CD4-positive, CD25-positive, alpha-beta regulatory T cell (primary cell): ENCODE measurements at places on chromosomes 11 and 22.

DNA sequence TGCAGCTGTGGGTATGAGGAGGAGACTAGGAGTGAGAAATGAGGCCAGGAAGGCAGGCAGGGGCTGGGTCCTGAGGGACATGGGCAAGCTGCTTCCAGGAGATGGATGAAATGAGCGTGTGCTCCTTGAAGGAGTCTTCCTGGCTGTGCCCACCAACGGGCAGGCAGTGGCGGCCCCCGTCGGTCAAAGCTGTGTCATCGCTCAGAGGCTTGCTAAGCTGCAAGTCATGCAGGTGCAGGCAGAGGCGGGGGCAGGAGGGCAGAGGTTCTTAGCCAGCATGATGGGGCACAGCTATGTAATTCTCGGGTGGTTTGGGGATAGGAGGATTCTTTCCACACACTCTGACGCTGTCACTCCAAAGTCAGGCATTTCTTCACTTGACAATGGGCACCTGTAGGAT lies 12.5 kb upstream of the PEX26 start:
- H3K36me3 ChIP-seq, result no peaks in the 10 kb centered on the region
- H3K27ac ChIP-seq, result no peak overlapping the region
- H3K4me1 ChIP-seq, result no peaks in the 10 kb centered on the region
- no peak for DNase-seq
- H3K27me3 ChIP-seq, result peaks cover 23% of the 10 kb centered on the region

DNA sequence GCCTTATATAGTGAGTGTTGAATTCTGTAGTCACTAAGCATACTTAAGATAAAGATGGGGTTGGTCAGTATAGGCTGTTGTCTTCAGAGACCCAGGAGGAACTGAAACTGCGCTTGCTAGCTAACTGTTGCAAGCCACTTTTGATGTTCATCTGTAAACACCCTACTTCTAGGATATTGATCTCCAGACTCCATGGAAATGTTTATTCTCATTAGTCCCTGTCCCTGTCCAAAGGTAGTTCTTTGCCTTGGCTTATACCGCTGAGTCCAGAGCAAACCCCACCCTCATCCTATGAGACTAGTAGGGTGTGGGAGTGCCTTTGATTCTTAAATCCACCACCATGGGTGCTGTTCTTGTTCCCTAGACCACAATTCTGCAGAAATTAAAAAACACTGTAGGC lies 36.4 kb downstream of the DEPDC5 start:
- no peak for DNase-seq
- H3K4me3 ChIP-seq, result no peak overlapping the region
- no peaks in the 10 kb centered on the region for H3K4me1 ChIP-seq
- no peaks in the 10 kb centered on the region for H3K27me3 ChIP-seq

- no peaks in the 10 kb centered on the region for H3K27me3 ChIP-seq
- no peaks in the 10 kb centered on the region for H3K36me3 ChIP-seq
- no peak overlapping the region for H3K4me3 ChIP-seq
- no peak overlapping the region for H3K27ac ChIP-seq
Measured at GRCh38 chr11:106304274-106304673, 226.8 kb downstream of the AASDHPPT start.

DNA sequence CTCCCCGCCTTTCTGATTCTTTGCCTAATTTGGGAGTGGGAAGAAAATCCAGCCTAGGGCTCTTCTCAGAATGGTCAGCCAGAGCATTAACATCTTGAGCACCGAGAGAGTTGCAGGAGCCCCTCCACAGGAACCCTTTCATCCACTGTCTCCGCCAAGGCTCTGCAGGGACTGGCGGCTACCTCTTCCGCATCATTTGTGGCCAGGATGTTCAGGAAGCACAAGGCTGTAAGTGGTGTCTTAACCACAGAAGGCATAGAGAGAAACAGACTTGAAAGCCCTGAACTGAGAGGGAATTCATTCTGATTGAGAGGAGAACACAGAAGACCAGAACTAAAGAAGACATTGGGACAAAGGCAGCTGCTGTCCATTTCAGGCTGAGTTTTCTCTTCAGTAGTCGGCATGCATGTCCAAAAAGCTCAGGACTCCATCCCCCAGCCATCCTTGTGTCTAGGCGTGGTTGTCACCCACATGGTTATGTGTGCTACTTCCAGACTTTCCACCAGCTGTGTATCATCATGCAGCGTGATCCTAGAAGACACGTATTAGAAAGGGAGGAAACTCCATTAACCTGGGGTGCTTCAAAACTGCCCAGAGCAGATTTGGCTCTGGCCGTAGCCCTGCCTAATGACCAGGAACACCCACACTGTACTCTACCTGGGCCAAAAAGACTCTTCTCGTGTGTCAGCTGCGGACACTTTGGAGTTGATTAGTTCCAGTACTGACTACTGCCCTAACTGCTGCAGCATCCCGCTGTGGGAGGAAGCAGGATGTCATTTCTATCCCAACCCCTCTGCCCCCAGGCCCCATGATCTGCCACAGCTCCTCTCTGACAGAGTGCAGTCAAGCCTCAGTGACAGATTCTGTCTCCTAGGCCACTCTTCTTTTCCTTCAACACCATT lies 725.1 kb downstream of the NTM start:
- no peaks in the 10 kb centered on the region for H3K36me3 ChIP-seq
- H3K27ac ChIP-seq, result no peak overlapping the region

DNA sequence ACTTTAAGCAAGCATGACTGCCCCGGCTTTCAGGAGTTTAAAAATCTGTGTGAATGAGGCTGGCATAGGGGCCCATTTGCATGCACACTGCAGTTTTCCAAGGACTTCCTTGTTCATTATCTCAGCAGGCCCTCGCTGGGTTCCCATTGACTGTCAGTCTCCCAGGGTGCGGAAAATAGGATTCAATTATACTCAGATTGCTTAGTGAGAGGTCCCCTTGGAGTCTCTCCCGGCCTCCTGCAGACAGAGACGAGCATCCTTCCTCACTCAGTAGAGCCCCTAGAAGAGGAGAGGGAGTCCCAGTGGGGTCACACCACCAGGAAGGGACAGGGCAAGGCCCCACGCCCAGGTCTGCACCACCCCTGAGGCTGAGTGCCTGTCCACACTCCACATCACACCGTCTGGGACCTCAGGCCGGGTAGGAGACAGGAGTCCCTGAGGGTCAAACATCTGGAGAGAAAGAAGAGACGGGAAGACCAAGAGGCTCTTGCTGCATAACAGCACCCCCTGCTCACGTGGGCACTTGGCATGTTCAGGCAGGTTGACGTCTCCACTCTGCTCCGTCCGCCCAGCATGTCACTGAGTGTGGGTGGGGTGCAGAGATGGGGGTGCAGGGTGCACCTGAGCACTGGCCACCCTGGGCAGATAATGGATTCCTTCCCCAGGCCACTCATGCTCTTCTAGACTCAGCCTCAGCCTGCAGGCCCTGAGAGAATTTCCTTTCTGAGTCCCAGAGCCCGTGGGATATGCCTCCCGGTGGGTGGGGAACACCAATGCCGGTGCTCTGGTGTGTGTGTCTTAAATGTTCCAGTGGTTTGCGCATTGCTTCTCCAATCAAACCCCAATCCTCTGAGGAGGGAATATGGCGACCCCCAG lies 58.8 kb downstream of the MCM5 start:
- H3K4me1 ChIP-seq, result no peaks in the 10 kb centered on the region
- H3K27ac ChIP-seq, result no peak overlapping the region
- no peaks in the 10 kb centered on the region for H3K36me3 ChIP-seq
- no peaks in the 10 kb centered on the region for H3K27me3 ChIP-seq
- H3K4me3 ChIP-seq, result no peak overlapping the region

DNA sequence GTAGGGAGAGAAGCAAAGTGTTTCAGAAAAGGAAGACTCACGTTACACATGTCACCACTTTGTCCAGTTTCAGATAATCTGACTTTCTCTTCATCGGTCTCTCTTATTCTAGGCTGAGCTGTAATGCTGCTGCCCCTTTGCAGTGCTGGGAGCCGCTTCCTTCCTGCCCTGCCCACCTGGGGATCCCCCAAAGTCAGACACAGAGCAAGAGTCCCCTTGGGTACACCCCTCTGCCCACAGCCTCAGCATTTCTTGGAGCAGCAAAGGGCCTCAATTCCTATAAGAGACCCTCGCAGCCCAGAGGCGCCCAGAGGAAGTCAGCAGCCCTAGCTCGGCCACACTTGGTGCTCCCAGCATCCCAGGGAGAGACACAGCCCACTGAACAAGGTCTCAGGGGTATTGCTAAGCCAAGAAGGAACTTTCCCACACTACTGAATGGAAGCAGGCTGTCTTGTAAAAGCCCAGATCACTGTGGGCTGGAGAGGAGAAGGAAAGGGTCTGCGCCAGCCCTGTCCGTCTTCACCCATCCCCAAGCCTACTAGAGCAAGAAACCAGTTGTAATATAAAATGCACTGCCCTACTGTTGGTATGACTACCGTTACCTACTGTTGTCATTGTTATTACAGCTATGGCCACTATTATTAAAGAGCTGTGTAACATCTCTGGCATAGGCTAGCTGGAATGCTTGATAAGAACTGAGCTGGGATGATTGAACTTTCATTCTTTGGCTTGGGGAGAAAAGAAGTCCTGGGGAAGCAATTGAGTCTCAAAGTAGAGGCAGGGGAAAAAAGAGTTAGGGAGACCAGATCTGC lies 31.2 kb upstream of the SMIM35 start:
- no peak overlapping the region for H3K4me3 ChIP-seq
- H3K36me3 ChIP-seq, result no peaks in the 10 kb centered on the region
- peaks cover 4% of the 10 kb centered on the region for H3K27me3 ChIP-seq
- H3K4me1 ChIP-seq, result no peaks in the 10 kb centered on the region

GRCh38 chr11:64998141-64998540 lies 1.4 kb upstream of the BATF2 start:
- no peaks in the 10 kb centered on the region for H3K36me3 ChIP-seq
- H3K27me3 ChIP-seq, result no peaks in the 10 kb centered on the region
- DNase-seq, result no peak
- no peaks in the 10 kb centered on the region for H3K4me1 ChIP-seq

DNA sequence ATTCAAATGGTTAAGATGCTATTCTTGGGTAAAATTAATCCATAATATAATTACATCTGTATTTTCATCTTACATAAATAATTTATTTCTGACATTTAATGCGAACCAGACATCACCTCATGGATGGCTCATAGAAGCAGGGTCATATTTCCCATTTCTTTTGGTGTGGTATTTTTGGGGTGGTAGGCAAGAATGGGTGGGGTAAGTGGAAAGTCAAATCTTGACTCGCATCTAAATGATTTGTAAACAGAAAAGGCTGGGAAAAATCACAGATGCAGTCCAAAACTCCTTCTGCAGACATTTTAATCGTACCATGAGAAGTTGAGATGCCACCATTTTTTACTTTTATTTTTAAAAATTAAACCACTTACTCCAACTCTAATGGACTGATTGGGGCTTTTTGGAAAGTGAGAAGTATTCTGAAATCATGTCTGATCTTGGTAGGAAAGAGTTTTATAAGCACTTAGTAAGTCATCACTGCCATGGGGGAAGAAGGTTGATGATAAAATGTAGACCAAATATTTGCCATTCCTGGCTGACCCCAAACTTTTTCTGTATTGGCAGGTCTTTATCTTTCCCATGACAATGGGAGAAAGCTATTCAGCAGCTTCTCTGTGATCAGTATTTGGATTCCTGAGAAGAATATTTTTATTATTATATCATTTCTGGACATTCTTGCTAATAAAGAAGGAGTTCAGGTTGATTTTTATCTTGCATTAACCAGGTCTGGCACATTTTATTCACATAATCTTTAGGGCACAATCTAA lies 47.2 kb upstream of the BLID start:
- no peaks in the 10 kb centered on the region for H3K36me3 ChIP-seq
- peaks cover 4% of the 10 kb centered on the region for H3K27me3 ChIP-seq
- no peak for DNase-seq
- H3K4me1 ChIP-seq, result no peaks in the 10 kb centered on the region

DNA sequence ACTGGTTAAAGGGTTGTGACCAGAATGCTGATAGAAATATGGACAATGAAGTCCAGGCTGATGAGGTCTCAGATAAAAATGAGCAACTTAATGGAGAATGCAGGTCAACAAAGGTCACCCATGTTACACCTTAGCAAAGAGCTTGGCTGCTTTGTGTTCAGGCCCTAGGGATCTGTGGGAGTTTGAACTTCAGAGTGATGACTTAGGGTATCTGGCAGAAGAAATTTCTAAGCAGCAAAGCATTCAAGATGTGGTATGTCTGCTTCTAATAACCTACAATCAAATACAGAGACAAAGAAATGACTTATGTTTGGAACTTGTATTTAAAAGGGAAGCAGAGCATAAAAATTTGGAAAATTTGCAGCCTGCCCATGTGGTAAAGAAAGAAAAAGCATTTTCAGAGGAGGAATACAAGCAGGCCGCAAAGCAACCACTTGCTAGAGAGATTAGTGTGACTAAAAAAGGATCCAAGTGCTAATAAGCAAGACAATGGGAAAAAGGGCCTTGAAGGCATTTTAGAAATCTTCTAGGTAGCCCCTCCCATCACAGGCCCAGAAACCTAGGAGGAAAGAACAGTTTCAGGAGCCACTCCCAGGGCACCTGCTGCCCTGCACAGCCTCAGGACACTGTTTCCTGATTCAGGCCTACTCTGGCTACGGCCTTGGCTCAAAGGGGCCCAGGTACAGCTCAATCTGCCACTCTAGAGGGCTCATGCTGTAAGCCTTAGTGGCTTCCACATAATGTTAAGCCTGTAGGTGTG lies 41.3 kb downstream of the TNKS1BP1 start:
- no peak overlapping the region for H3K27ac ChIP-seq
- no peak overlapping the region for H3K4me3 ChIP-seq
- no peaks in the 10 kb centered on the region for H3K4me1 ChIP-seq

DNA sequence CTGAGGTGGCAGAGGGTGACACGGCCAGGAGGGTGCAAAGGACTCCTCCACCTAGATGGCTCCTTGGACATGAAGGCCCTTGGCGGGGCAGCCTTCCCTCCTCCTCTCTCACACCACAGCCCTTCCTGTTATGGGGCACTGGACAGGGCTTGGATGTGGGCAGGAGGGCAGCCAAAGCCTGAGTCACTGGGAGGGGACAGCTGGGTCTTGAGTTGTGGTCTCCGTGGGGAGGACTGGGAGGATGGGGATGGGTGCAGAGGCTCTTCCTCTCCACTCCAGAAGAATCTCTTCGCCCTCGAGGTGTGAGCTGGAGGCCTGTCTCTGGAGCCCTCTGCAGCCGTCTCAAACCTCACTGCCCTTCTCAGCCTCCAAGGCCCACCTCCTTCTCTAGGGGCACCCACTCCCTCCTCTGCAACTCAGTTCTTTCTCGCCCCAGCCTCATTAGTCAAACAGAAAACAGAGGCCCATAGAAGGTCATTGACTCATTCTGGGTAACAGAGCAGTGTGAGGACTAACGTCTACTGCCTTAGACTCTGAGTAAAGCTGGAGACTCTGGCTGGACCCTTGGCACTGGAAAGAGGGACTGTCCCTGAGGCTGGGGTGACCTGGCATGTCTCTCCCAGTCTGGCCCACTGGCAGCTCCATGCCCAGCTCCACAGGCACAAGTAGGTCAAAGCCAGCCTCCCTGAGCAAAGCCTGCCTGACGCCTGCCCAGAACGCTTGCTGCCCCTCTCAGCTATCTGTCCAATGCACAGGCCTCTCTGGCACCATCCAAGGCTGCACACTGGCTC lies 47.5 kb upstream of the CDON start:
- H3K36me3 ChIP-seq, result no peaks in the 10 kb centered on the region
- no peak for DNase-seq
- no peak overlapping the region for H3K4me3 ChIP-seq

DNA sequence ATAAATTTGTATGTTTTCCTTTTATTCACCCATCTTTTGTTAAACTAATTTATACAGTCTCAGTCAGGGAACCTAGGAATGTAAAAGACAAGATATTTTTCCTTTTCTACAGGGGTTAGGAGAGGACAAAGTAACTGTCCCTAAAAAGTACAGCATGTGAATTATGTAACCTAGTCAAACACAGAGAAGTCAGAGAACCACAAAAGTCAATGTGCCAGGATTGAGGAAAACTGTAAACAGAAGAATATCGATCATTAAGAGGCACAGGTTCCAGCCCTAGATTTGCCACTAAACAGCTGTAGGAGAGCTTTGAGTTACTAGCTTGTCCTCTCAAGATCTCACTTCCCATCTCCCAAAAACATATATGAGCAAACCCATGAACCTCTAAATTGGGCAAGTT lies 550.9 kb upstream of the FAT3 start:
- H3K36me3 ChIP-seq, result no peaks in the 10 kb centered on the region
- H3K27ac ChIP-seq, result no peak overlapping the region
- H3K4me1 ChIP-seq, result no peaks in the 10 kb centered on the region
- H3K27me3 ChIP-seq, result no peaks in the 10 kb centered on the region
